ENCODE measurements at places on chromosomes 7 and 10. TPM values are rescaled to one million over a fixed set of nuclear protein-coding genes. Genes with fewer than 3 reads are reported as not detected.

The PTPRZ1 gene
- total RNA-seq = 3.0 TPM

The CPA2 gene
- total RNA-seq = not detected

The CALY gene
- not detected for total RNA-seq

The ELFN1 gene
- 15.3 TPM for total RNA-seq

The GRM3 gene
- not detected for total RNA-seq

The ANKRD1 gene
- 8,672 TPM for total RNA-seq

The MBL2 gene
- total RNA-seq = not detected

The DPCD gene
- total RNA-seq = 40.3 TPM

The CTAGE4 gene
- total RNA-seq = 0.90 TPM

The WAC gene
- total RNA-seq = 75.4 TPM

The SMC3 gene
- total RNA-seq = 18.1 TPM

The MYO3A gene
- not detected for total RNA-seq

The MET gene
- total RNA-seq = 16.1 TPM

The ZNF25 gene
- total RNA-seq = 12.6 TPM

The LMOD2 gene
- 493 TPM for total RNA-seq

The LBX1 gene
- not detected for total RNA-seq

The HOXA10 gene
- not detected for total RNA-seq

The VPS37D gene
- 2.2 TPM for total RNA-seq

The ASZ1 gene
- not detected for total RNA-seq

The TEX36 gene
- total RNA-seq = not detected

The ZNF107 gene
- total RNA-seq = 0.98 TPM

The AMPH gene
- total RNA-seq = 5.3 TPM

The FAM237B gene
- not detected for total RNA-seq

The RET gene
- 0.44 TPM for total RNA-seq

The COL28A1 gene
- total RNA-seq = 1.5 TPM

The ACTL6B gene
- not detected for total RNA-seq

The VSTM2A gene
- total RNA-seq = not detected

The CYP3A4 gene
- total RNA-seq = not detected

The NKX1-2 gene
- total RNA-seq = not detected

The GNAT3 gene
- total RNA-seq = not detected

The BLVRA gene
- total RNA-seq = 29.6 TPM

The POLR1F gene
- 18.9 TPM for total RNA-seq

The AKR1C2 gene
- 47.0 TPM for total RNA-seq

The ERVW-1 gene
- total RNA-seq = not detected

The LIMK1 gene
- total RNA-seq = 14.7 TPM

The ACTR3C gene
- 3.2 TPM for total RNA-seq

The STEAP1 gene
- 8.7 TPM for total RNA-seq

The DNAJC12 gene
- 6.0 TPM for total RNA-seq

The SPDYE6 gene
- not detected for total RNA-seq

The FEZF1 gene
- total RNA-seq = not detected

The EPHA1 gene
- 0.71 TPM for total RNA-seq

The MSMB gene
- total RNA-seq = not detected

The TRIL gene
- total RNA-seq = 0.83 TPM

The HGF gene
- 3.5 TPM for total RNA-seq

The KNDC1 gene
- 1.8 TPM for total RNA-seq

The GDF10 gene
- total RNA-seq = 0.63 TPM

The STAG3 gene
- not detected for total RNA-seq

The EBLN1 gene
- total RNA-seq = not detected

The NPY4R gene
- not detected for total RNA-seq

The FKBP9 gene
- total RNA-seq = 129 TPM

The HYAL4 gene
- not detected for total RNA-seq

The SFTPD gene
- total RNA-seq = 0.74 TPM

The SAMD9 gene
- 2.3 TPM for total RNA-seq

The TAS2R41 gene
- total RNA-seq = not detected

The MMD2 gene
- total RNA-seq = 0.19 TPM

The TMEM140 gene
- 10.7 TPM for total RNA-seq

The VAX1 gene
- not detected for total RNA-seq

The SPRN gene
- total RNA-seq = not detected
